ENCODE measurements at places on chromosomes 16 and 17.

- no peak for DNase-seq
Observed at GRCh38 chr16:15946257-15947044, 3.0 kb upstream of the ABCC1 start.

DNA sequence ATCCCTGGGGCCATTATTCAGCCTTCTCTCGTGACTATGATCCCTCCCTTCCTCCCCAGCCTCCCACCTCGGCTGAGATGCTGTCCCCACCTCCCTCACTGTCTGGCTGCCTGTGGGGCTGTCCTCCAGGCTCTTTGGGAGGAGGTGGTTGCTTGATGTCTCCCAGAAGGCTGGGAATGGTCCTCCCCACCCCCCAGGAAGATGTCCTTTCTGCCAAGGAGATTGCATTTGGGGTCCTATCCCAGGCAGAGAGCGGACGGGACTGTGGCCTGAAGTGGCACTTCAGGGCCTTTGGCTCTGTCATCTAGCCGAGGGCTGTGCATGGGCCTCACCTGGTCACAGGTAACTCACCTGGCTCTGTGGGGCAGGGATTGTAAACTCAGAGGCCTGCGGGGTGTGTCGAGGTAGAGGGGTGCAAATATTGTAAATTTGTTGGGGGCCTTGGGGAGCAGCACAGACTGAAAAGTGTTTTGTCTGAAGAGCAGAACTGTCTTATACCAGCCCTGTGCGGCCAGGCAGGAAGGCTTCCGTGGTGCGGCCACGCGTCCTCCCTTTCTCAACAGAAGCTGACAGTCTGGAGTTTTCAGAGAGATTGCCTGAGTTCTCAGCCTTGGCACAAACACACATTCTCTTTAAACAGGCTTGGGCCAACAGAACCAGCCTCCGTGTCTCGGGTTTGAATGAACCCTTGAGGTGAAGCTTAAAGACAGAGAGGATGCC is 177.9 kb downstream of the SEC14L1 start:
- peak; percentile 3 for DNase-seq

DNA sequence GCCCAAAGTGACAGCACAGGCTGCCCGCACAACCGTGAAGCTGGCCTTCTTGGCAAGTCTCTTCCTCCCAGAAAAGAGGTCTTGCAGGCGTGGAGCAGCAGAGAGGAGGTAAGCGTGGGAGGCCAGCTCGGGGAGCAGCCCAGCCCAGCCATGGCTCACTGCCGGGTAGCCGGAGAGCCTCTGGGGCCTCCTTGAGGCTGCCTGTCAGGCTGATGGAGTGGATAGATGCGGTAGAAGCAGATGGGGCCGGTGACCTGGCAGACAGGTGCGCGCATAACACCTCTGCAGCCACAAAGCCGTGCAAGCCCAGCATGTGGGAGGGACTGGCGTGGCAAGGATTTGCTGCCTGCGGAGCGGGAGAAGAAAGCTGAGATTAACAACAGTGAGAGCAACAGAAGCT is 17.1 kb upstream of the DOK4 start:
- DNase-seq: no peak

DNA sequence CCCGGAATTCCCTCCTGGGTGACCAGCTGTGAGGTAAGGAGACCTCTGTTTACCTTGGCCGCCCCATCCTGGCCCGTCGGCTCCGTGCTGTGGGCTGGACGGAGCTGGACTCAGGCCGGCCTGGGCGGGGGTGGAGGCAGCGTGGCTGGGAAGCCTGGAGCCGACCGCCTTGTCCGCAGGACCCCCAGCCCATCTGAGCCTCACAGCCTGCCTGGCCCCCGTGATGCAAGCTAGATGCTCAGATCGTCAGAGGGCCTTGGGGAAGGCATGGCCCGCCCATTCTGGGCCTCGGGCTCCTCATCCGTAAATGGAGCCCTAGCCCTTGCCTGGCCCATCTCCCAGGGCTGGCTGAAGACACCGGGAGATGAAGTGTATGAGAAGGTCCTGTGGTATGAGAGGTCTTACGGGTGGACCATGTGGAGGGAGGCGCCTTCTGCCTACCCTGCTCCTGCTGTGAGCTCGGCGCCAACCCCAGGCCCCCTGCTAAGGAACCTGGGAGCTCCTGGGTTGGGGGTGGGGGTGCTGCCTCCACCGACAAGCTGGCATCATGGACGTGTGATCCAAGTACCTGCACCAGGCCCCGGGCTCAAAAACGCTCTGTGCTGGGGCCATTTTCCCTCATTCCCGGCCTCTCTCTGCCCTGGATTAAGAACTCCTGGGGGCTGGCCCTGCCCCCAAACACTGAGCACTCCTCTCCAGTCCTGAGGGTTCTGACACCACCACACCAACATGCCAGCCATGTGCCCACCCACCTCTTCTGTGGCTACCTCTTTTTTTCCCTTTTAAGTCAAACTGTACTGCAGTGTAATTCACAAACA is 5.4 kb upstream of the P2RX1 start:
- DNase-seq: no peak

DNA sequence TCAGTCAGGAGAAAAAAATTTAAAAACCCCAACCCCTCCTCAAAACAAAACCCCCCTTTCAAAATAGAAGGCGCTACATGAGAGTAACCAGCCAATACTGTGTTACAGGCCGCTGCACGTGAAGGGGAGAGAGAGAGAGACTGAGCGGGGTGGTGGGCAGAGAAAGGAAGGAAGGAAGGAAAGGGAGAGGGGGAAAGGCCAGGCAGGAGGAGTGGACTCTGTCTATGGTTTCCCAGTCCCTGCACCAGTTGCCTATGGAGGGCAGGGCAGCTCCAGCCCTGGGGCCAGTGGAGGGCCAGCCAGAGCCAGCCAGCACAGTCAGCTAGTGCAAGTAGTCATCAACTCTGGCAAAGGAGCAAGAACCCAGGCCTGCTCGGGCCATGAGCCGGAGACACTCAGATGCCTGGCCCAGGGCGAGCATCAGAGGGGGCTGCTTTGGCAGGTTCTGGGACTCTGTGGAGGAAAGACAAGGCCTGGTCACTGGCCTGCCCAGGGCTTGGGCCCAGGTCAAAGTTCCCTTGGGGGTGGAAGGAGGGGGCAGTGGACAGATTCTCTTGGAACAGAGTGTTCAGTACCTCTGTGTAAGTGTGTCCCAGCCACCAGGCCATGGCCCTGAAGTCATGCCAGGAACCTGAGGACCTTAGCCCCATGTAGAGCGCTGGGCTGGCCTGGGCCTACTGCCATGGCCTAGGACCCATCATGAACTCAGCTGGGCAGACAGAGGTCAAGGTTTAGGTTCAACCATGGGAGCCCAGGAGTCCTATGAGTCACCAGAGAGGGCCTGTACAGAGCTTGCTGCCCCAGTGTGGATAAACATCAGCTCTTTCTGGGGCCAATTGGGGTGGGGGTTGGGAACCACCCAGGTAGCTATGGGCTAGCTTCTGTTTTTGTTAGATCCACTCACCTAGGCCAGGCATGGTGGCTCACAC is 7.3 kb upstream of the GFOD2 start:
- DNase-seq: no peak

DNA sequence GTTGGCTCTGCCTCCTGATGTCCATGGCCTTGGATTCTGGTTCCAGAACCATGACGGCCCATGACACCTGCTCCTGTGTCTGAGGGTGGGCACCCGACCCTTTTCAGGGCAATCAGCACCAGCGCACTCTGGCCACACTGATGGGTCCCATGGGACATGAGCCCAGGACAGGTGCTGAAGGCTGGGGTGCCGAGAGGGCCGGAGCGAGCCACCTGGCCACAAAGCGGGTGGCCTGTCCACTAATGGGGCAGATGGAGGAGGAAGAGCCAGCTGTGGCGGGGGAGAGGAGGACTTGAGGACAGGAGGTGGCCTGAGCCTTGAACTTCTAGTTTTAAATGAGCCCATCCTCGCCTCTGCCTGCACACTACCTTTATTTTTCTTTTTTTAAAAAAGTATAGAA is 31.2 kb upstream of the MTSS2 start:
- no peak for DNase-seq

- no peak for DNase-seq
Observed at GRCh38 chr16:1330260-1330914, 3.1 kb upstream of the BAIAP3 start.

- no peak for DNase-seq
Observed at GRCh38 chr17:40664582-40665333, at the start of gene KRT222. TSS of gene KRT222 (minus strand) at chr17:40665177. CDS start at chr17:40665099, 78 bp downstream.

GRCh38 chr16:58931436-58931835 is 197.3 kb upstream of the GOT2 start:
- DNase-seq: no peak

GRCh38 chr17:71593078-71593477 is 527.7 kb upstream of the SOX9 start:
- no peak for DNase-seq

- DNase-seq: no peak
Observed at GRCh38 chr16:48393485-48394354, 8.5 kb upstream of the SIAH1 start.

DNA sequence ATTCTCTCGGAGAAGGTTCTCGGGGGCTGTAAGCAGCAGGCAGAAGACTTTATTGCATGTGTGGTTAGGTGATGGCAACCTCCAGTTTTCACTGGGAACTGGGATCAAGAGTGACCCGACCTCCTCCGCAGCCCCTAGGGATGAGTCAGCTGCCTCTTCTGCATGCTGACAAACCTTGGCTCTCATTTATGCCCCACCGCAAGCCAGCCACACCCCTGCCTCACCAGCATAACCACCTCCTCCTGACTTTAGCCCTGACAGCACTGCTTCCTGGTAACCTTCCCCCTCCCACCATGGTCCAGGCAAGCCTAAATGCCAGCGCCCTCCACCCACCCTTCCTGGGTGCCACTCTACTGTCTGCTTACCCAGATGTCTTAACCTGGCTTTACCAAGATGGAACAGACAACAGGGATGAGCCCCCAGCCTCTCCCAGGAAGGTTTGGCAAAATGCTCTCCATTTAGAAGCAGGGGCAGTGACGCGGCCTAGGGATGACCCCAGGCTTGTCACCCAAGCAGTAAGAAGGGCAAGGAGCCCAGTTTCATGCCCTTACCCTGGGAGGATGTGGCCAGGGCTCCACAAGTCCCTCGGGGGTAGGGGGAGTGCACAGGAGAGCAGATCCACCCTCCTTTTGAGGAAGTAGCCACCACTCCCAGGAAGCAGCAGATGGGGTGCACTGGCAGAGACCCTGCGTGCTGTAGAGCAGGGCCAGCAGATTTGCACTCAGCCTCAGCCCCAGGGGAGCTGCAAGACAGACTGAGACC is 73.5 kb downstream of the GOSR1 start:
- DNase-seq: no peak

- no peak for DNase-seq
Observed at GRCh38 chr17:4475001-4475400, 23.7 kb upstream of the SPNS2 start.

DNA sequence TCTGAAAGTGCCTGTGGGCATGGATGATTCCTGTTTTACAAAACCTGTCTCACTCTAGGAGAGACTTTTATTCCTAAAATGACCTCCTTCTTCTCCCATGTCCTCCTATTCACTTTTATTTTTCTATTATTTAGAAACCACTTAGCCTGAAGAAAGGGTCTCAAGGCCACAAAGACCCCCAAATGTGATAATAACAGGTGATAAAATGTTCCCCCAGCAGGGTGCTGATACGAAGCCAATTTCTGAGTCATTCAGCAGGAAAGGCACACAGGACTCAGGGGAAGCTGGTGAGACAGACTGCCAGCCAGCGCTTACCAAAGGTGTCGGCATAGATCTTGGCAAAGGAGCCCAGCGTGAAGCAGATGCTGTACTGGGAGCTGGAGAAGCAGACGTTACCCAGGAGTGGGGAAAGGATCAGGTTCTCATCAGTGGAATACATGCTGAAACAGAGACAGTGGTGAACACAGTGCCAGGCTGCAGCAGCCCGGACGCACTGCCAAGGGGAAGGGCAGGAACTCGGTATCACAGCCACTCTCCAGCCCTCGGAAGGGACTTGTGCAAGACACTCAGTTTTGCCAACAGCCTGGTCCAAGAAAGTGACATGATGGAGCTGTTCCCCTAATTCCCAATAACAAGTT is 24.6 kb downstream of the HIGD1B start:
- no peak for DNase-seq

- DNase-seq: no peak
Observed at GRCh38 chr16:23148166-23148512, 1.1 kb downstream of the USP31 start.

DNA sequence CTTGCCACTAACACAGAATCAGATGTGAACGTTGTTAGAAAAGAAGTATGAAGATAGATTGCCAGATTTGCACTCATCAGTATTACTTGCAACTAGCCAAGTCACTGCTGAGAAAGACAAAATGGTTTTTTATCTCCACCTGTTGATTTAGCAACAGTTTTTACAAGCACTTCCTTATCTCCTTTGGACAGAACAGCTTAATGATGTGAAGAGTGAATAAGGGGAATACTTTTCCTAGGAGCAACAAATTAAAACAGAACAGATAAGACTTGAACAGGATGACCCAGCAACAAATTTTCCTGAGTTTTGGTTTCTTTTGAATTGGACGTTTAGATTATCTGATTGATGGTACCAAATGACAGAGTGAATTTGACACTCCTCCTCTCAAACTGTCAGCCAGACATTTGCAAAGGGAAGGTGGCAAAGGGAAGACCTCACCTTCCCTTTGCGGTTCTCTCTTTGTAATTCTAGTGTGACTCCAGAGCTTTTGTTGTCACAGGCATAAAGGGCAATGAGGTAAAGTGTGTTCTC is 130.6 kb downstream of the NLK start:
- DNase-seq: peak; percentile 42

DNA sequence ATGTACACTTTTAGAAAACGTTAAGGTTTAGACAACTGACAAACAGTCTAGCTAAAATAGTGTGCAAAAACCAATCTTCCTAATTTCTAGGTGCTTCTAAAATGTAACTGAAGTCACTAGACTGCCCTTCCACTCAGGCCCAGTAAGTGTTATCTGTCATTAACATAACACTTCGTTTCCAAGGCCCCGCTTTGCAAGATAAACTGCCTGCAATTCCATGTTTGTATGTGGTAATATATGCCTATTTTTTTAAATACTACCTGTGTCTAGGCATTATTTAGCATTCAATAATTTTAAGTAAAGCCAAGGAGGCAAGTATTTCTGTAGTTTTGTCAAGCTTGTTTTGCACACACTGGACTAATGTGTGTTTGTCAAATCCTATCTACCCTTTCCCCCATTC is 3.2 kb downstream of the USP32 start:
- no peak for DNase-seq

DNA sequence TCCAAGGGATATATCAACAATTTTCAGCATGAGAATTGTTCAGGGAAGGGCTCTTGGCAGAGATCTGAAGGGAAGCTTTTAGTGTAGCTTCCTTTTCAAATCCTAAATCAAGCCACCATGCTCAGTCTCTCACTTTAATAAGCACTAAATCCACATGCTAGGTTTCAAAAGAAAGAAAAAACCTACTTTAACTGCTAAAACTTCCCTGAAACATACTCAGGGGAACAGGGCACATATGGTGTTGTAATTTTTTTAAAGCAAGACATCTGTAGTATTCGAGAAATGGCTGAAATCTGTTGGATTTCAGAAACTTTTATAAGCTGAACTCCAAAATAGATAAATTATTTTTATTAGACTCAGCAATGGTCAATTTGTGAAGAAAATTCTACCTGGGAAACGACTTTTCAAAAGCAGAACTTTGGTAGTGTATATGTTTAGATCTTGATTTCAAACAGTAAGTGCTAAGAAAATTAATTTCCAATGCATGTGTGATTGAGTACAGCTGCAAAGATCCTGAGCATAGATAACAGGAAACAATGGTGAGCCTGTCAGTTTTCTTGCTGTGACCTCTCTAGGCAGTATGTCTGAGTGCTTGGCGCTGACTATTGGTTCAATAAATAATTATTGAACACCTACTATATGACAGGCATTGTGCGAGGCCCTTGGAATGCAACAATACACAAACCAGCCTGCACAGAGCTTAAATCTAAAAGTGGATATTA is 804.5 kb upstream of the SOX9 start:
- no peak for DNase-seq

GRCh38 chr17:7222093-7222971 is 2.6 kb downstream of the ACADVL start:
- no peak for DNase-seq

- DNase-seq: no peak
Observed at GRCh38 chr16:57993438-57993837, 7.0 kb downstream of the ZNF319 start.
